NCI-H1436 treated with DMSO at 0.1 percent for 48 hours (cell line): ENCODE measurements at places on chromosomes 5 and 9.

GRCh38 chr5:32207355-32207634, 33.2 kb upstream of the GOLPH3 start:
- no peak for DNase-seq

- no peak for DNase-seq
Observed at GRCh38 chr5:110545716-110546115, 180.8 kb downstream of the TMEM232 start.

- no peak for DNase-seq
Observed at GRCh38 chr9:28899926-28900325, 1326.6 kb upstream of the C9orf72 start.

- no peak for DNase-seq
Observed at GRCh38 chr5:159805021-159805420, 111.3 kb upstream of the ADRA1B start.

DNA sequence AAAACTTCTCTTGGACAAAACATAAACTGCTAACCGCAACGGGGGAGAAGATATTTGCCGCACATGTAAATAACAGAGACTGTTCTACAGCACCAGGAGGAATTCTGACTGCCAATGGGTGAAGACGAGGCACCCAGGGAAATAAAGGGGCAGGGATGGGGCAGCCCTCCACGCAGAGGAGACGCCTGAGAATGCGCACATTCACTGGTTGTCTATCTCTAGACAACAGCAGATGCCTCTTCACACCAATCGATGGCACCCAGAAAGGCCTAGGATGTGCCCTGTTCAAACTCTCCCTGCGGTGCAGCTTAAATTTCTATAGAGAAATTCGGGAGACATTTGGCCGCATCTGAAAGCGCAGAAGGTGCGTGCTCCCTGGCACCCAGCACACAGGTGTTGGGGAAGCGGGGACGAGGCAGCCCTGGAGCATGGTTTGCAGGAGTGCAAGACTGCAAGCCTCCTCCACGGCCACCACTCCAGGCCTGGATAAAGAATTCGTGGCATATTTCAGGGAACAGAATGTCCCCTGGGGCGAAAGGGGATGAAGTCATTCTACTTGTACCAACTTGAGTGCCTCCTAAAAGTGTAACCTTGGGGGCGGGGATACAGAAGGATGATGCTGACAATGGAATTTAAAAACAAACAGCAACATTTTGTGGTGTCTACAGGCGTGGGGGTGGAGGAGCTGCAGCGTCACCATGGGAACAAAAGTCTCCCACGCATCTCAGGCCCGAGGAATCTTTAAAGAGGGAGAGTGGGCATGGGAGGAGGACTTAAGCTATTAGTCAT, 6.3 kb upstream of the IRX2 start:
- DNase-seq: no peak

- no peak for DNase-seq
Observed at GRCh38 chr9:529731-530130, 311.8 kb upstream of the DMRT1 start.

- DNase-seq: no peak
Observed at GRCh38 chr5:35822511-35822910, 34.2 kb upstream of the IL7R start.

- DNase-seq: no peak
Observed at GRCh38 chr5:141636106-141636412, 590 bp downstream of the HDAC3 start.

DNA sequence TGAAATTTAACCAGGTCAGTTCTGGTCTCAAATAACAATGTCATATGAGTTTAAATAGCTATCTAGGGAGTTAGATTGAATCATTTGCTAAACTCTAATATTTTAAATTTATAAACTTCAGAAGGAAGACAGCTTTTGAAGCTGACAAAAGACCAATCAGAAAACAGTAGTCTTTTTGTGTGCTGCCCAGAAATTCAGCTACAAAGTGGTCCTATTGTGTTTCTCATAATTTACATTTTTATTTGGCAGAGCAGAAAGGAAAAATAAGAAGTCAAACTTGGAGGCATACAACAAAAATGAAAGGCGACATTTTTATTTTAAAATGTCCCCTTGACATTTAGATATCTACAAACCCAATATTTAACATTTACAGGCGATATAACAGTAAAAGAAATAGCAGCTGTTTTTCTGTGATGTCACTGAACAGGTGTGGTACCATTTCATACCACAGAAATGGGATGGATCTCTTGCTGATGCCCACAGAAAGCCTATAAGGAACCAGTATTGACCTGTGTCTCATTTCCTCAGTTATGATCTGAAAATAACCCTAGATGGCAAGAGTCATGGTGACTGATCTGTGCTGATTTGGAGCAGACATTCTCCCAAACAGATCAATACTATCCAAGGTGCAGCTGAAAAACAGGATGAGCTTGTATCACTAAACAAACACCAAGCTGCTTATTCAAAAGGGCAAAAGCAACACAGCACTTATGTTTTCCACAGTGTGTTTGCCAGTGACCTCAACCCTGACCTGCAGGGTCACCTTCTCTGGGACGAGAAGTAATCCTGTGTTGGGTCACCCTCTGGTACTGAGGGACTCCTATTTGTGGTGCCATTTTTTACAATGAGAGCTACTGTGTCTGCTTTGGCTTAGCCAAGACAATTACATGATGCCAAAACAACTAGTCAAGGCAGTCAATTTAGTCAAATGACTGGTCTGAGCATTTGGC, 3.6 kb upstream of the FST start:
- no peak for DNase-seq

GRCh38 chr5:55568654-55569512, 34.1 kb upstream of the PLPP1 start:
- DNase-seq: no peak

- DNase-seq: no peak
Observed at GRCh38 chr9:80555782-80556325, 984.1 kb downstream of the TLE4 start.

DNA sequence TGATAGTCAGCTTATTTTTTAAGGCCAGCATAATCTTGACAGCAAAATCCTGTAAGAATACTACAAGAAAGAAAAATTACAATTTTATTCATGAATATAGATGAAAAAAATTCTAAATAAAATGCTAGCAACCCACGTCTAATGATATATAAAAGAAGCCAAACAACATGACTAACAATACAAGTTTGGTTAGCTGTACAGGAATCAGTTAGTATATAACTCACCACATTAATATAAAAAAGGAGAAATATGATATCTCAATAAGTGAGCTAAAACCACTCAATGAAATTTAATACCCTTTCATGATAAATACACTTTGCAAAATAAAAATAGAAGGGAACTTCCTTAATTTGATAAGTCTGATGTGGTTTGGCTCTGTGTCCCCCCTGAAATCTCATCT, 139.7 kb upstream of the MAN2A1 start:
- no peak for DNase-seq

DNA sequence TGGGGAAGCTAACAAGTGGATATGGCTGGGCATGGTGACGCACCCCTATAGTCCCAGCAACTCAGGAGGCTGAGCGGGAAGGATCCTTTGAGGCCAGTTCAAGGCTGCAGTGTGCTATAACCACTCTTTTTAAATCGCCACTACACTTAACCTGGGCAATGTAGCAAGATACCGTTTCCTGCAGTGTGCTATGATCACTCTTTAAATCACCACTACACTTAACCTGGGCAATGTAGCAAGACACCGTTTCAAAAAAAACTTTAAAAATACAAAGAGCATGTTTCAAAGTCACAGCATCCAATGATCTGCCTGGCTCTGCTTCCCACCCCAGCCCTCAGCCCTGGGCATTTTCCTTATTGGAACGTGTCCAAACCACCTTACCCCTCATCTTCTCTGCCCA, 14.5 kb downstream of the GRHPR start:
- DNase-seq: no peak

- no peak for DNase-seq
Observed at GRCh38 chr9:112624711-112625707, 92.9 kb downstream of the INIP start.

DNA sequence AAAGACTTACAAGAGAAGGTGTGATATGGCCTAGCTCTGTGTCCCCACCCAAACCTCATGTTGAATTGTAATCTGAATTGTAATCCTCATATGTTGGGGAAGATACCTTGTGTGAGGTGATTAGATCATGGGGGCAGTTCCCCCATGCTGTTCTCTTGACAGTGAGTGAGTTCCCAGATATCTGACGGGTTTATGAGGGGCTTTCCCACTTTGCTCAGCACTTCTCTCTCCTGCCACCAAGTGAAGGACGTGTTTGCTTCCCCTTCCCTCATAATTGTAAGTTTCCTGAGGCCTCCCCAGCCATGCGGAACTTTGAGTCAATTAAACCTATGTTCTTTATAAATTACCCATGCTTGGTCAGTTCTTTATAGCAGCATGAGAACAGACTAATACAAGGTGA, 49.0 kb downstream of the CDO1 start:
- DNase-seq: no peak

DNA sequence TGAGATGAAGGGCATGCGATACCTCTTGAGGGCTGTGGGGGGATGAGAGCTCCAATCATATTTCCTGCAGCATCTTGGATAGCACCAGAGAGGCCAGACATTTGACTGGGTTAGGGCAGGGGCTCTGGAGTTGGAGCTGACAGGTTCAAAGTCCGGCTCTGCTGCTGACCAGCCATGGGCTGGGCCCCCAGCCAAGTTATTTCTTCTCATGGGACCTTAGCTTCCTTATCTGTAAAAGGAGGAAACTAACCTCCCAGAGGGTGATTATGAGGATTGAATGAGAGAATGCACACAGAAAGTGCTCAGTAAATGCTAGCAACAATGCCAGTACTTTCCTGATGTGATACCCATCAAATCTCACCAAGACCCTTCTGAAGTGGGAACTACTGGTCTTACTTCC, 65.2 kb upstream of the SLC25A51 start:
- DNase-seq: no peak

DNA sequence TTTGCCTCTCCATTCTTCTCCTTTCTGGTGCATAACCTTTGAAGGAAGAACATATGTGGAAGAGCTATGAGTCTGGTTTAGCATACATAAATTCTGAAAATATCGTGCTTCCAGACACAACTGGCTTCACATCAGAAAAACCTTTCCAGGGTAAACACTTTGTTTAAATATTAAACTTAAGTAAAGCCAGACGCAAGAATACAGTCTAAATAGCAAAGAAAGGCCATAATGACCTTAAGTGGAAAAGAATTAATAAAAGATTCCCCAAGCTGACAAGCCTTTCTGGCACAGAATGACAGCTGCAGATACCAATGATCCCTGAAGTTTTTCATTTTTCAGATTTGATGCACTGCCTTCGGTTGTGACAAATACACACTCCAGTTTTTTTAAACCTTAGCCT, 13.5 kb upstream of the TSSK1B start:
- no peak for DNase-seq

DNA sequence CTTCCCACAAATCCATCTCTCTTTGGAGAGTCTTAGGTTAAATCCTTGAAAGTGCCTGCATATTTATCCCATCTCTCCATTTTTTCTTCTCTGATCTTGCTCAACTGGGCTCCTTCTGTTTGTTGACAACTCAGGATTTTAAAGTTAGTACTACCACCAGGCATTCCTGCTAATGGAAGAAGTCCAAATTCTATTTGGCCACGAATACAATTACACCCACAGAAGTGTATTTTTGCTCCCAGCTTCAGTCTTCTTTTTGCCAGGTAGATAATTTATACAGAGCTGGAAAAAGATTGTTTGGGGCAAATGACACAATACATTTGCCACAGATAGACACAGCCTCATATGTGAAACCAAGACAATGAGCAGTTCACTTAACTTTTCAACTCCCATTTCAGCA, 74.8 kb downstream of the CETN3 start:
- no peak for DNase-seq

DNA sequence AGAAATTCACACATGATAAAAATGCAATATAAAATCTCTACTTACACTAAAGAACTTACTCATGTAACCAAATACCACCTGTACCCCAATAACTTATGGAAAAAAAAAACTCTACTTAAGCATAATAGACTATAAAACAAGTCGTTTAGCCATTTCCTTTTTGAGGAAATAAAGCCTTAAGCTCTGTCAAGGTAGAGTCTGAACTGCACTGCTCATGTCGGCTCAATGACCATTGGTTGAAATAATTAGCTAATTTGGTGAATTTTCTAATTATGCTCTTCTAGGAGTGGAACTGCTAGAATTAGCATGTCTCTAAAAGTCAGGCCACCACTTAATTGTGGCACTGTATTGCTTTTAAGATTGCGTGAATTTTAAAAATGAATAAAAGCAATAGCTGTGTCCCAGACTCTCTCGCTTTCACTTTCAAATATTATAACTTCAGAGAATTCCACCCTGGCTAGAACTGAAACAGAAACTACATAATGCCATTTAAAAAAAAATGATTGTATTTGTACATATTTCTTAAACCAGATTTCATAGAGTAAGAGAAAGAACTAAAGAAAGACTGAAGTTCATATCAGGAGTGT, 113.0 kb upstream of the PCA3 start:
- no peak for DNase-seq

DNA sequence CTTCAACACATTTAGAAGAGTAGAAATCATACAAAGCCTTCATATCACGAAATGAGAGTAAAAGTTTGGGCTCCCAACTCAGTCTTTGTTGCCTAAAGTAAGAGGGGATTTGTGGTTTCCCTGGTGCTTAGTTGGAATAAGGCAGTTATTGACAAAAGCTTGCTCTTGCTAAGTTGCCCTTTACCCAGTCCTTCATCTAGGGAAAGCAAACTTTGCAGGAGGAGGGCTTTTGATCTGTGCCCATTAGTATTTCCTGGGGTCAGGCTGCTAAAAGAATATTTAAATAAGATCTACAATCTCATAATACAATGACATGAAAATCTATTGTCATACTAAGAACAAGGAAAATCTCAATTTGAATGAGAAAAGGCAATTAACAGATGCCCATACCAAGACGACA, 84.1 kb upstream of the ACO1 start:
- no peak for DNase-seq

DNA sequence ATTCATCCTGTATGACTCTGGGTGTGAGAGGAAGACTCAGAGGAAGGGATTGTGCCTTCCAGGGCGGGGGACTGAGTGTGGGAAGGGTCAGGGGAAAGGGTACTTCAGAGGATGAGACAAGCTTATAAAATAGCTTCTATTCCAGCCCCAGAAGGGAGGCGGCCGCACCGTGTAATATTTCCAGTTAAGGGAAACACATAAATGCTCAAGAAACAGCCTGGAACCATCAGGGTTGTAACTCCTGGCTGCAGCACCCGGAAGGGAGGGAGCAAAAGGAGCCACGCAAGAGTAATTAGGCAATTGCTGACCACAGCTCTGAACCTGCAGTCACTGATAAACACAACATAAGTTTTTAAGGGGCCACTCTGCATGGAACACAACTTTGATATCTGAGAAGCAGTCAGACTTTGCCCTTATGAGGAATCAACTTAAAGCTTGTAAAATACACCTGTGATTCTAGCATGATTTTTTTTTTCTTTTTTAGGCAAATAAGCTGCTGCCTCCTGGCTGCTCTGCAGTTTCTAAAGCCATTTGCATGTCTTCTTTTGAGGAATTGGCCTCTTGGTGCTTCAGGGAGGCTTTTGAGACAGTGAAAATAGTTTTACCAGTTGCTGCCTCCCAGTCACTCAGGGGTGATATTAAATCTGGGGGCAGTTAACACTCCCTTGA, 382.7 kb downstream of the ENC1 start:
- no peak for DNase-seq

DNA sequence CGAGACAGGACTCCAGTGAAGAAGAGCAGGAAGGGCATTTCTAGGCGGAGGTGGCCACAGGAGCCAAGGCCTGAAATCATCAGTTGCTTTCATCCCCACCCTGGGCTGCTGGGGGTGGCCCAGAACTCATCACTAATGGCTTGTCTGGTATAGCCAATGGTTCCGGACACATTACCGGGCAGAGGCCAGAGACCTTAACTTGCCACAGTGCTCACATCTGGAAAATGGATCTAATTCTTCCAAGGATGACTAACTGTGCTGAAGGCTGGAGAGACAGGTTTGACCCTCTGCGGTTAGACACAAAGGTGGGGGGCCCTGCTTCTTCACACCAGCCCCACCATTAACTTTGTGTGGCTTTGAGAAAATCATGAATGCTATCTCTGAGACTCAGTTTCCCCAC, 6.2 kb upstream of the COL27A1 start:
- DNase-seq: no peak
